ENCODE measurements at places on chromosomes 6 and 20. TPM values are rescaled to one million over a fixed set of nuclear protein-coding genes. Genes with fewer than 3 reads are reported as not detected.

DNA sequence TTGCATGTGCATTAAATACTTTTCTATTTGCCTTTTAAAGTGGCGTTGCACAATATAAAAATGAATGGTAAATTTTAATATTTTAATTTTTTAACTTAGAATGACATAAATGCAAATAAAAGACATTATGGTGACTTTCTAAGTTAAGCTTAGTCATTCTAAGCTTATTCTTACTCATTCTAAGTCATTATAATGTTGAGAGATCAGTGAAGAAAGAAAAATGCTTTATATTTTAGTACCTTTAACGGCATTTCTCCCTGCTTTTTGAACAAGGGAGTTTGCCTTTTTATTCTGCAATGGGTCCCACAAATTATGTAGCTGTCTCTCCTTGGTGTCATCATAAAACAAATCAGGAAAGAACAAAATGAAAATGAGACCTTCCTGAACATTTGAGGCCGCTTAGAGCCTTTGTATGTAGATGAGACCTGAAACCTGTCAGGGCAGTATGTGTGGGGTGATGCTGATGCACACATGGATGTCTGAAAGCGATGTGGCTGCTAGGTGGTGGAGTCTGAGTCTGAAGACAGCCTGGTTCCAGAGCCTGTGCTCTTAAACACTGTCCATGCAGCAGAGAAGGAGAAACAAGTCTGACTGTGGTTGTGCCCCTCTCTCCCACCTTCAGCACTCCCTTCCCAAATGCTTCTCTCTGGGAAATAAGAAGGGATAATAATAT is 158.0 kb downstream of the PHF3 start:
- no peak for DNase-seq

Gene ZNF337
- 2.8 TPM for polyA plus RNA-seq

DNA sequence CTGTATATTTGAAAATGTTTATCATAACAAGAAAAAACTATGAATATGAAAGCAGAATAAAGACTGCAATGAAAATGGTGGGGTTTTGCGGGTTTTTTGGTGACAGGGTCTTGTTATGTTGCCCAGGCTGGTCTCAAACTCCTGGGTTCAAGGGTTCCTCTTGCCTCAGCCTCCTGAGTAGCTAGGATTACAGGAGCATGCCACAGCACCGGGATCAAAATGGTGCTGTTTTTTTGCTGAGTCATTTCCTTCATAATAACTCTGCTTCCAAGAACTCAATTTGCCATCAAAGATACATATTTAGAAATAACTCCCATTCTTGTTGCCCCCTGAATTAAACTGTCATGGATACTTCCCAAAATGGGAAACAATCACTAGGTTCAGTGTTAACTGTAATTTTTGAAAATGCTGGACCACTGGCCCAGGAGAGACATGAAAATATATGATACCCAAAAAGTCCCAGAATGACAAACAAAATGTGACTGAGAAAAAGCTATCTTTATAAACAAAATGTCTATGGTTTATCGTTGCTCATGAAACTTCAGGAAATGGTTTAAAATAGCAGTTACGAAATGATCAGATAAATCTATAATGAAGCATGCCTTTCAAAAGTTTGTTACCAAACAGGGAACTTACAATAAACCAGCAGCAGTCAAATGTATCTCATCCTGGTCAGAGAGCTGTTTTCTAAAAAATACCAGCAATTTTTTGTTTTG is 32.2 kb downstream of the ILRUN start:
- no peak for DNase-seq

- DNase-seq: no peak
Observed at GRCh38 chr6:7260291-7261031, 52.5 kb downstream of the SSR1 start.

DNA sequence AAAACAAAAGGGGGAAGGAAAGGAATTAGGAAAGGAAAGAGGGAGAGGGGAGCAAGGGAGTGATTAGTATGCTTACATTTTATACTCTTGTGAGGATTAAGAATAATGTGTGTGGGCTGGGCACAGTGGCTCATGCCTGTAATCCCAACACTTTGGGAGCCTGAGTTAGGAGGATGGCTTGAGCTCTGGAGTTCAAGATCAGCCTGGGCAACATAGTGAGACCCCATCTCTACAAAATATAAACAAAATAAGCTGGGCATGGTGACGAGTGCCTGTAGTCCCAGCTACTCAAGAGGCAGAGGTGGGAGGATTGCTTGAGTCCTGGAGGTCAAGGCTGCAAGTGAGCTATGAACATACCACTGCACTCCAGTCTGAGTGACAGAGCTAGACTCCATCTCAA is 47.0 kb downstream of the SHLD1 start:
- DNase-seq: no peak

Gene CD83
- polyA plus RNA-seq: 2.8 TPM

All from H1 (cell line).